Activated T-cell treated with anti-CD3 and anti-CD28 coated beads for 48 hours (primary cell): ENCODE measurements at places on chromosomes 2 and 18.

GRCh38 chr2:66239655-66240054 lies 195.3 kb upstream of the MEIS1 start:
- no peak for DNase-seq

DNA sequence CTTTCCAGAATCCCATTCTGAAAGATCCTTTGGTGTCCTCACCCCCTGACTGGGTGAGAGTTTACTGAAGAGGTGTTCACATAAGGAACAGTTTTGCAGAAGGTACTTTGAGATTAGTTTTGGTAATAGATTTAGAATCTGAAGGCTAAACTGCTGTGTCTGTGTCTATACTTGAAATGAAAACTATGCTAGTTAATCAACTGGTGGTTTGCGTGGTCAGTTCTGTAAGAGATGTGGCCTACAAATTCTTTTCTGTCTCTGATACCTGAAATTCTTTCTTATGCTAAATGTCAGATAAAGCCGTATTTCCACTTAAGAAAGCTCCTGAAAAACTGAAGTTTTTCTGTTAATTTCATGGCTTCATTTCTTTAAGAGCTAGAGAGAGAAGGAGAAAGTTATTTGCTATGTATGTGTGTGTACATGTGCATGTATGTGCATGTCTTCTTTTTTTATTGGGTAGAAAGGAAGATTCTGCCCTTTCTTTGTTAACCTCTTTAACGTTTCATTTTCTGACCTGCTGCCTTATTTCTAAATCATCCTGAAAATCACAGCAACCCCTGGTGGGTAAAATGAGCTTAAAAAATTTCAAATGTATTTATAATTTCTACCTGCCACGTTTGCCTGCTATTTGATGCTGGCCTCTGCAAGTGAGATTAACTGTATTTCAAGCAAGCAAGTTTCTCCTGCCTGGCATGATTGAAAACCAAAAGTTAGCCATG lies 552.0 kb upstream of the NRP2 start:
- no peak for DNase-seq

DNA sequence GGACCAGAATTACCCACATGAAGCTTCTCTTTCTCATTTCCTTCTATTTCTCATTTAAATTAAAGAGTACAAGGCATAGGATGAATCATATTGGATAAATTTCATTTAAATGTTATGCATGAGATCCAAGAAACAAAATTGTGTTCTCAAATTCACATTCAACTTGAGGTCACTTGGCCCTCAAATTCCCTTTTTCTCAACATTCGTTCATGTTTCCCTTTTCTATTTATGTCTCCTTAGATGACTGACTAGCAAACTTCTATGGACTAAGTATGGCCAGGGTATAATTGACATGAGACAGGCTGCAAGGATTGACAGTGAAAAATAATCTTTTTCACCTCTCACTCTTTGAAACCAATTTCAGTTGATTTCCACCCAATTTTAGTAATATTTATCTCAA lies 4.0 kb upstream of the LDLRAD4 start:
- DNase-seq: no peak

DNA sequence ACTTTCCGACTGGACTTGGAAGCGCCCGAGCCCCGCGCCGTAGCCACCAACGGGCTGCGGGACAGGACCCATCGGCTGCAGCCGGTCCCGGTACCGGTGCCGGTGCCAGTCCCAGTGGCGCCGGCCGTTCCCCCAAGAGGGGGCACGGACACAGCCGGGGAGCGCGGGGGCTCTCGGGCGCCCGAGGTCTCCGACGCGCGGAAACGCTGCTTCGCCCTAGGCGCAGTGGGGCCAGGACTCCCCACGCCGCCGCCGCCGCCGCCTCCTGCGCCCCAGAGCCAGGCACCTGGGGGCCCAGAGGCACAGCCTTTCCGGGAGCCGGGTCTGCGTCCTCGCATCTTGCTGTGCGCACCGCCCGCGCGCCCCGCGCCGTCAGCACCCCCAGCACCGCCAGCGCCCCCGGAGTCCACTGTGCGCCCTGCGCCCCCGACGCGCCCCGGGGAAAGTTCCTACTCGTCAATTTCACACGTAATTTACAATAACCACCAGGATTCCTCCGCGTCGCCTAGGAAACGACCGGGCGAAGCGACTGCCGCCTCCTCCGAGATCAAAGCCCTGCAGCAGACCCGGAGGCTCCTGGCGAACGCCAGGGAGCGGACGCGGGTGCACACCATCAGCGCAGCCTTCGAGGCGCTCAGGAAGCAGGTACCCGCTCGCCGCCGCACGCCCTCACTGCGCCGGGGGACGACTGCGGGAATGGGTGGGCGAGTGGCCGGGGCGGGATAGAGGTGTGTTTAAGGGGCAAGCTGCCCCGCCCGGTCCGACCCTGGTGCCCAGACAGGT lies 713 bp downstream of the ATOH8 start:
- DNase-seq: peak; percentile 15

GRCh38 chr2:111202266-111203040 lies 81.7 kb downstream of the BCL2L11 start:
- no peak for DNase-seq

DNA sequence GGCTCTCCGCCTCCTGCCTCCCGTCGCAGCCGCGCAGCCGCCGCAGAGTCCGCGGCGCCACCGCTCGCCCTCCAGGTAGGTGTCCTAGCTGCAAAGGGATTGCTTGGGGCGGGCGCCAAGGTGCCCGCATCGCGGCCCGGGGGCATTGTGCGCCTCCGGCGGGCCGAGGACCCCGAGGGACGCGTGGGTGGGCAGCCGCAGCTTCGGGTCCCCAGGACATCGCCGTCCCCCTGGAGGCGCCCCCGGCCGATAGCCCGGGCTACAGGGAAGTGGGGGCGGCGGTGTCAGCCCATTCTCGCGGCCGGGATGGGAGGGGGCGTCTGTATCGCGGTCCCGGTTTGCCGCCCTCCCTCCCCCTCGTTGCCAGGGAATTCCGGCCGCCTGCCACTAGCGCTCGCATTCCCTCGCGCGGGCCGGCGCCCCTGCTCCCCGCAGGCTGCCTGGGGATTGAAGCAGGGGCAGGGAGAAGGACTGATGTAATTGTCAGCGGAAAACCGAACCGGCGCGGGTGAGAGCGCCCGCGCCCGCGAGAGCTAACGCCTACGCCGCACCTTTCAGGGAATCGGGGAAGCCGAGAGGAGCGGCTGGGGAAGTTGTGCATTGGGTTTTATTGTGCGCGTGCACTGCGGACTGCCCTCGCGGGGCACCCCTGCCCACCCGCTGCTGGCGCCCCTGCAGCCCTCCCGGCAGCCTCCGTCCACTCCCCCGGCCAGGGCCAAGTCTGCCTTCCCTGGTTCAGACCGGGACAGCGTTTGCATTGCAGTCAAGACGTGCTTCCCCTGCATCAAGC lies 483 bp downstream of the OSBPL6 start:
- peak; percentile 10 for DNase-seq

DNA sequence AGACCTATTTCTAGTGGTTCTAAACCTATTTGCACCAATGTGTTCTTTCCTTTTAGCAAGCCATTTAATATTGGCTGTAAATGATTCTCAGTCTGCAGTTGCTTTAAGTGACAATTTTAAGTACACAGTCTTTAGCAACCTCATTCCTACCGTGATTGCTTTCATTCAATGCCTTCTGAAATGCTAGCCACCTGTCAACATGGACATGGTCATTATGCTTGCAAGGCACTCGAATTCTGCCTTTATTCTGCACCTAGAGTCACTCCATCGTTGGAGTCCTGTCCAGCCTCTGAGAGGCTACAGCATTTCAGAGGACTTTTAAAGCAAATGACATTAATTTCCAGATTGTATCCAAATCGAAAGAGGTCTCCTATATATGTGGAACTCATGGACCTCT lies 115.1 kb downstream of the IRS1 start:
- no peak for DNase-seq

GRCh38 chr2:36568516-36569246 lies 29.3 kb downstream of the FEZ2 start:
- no peak for DNase-seq

DNA sequence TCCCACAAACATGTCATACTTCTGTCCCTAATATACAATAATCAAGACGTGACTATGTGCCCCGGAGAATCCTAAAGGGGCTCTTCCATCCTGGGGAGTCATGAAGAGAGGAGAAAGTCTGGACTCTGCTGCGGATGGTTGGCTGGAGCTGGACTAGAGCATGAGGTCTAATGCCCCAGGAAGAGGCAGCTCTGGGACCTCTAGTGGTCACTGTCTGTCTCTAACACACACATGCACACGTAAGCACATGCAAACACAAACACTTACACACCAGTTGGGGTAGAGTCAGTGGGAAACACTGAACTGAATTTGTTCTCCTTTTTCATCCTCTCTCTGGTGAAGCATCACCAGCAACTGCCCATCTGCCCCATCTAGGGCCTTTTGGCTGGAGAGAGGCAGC lies 271.6 kb downstream of the TDRD15 start:
- no peak for DNase-seq

GRCh38 chr2:71700041-71700657 lies 246.8 kb downstream of the DYSF start:
- no peak for DNase-seq

DNA sequence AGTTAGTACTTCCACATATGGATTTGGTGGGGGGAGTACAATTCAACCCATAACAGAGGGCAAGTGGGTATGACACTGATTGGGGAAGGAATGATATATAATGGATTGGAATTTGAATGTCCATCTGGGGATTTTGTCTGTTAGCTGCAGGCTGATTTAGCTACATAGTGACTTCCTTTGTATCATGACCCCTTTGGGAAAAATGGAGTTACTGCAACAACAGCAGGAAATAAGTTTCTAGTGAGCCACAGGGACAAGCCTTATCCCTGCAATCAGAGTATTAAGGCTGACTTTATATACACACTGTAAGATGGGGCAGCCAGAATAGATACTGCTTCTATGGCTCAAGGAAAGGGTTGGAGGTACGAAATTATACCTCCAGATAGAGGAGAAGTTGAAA lies 404.4 kb upstream of the MEIS1 start:
- no peak for DNase-seq

DNA sequence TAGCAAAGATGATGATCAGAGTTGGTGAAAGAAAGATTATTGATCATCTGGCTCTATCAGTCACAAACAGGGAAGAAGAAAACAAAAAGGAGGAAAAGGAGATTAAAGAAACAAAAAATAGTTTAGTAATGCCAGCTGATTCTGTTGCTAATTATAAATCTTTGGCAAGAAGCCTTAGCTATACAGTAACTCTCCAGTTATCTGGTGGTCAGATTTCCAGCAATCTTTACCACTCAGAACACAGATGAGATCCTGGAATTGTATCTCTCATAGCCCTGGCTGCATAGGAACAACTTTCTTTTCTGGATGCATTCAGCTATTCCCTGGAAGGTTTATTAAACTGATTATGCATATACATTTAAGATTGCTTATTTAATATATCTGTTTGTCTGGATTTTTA lies 256.8 kb upstream of the ZEB2 start:
- DNase-seq: no peak

DNA sequence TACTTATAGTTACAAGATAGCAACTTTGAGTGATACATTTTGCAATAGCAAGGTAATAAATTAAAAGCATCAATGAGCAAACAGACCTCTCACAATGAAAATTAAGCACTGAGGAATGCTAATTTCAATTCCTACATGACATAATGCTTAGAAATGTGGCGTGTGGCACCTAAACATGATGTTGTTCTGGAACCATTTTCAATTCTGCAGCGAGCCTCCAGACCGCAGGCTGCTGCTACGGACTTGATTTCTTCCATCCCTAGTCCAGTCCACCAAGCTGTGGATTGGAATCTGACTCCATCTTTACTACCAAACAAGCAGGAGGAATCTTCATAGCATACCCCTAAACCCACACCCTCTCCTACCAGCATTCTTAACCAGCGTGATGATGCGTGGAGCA lies 58.7 kb upstream of the ZNF397 start:
- no peak for DNase-seq

DNA sequence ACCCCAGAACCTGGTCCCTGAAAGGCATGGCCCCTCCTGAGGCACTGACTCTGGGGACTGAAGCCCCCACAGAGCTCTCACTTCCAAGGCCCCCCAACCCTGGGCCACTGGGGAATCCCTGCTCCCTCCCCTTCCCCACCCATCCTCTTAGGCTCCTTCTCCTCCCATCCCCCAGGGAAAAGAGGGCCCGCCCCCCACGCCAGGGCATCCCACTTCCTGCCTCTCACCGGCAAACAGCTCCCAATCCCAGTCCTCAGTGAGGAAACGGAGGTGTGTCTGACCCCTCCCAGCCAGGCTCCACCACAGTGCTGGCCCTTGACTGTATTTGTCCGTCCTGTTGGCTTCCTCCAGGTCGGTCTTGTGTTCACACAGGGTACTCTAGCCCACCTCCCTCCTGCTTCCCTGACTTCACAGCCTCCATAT lies 35.0 kb upstream of the PTMA start:
- DNase-seq: no peak

GRCh38 chr18:35344736-35345459 lies 678 bp upstream of the ZNF24 start:
- no peak for DNase-seq

DNA sequence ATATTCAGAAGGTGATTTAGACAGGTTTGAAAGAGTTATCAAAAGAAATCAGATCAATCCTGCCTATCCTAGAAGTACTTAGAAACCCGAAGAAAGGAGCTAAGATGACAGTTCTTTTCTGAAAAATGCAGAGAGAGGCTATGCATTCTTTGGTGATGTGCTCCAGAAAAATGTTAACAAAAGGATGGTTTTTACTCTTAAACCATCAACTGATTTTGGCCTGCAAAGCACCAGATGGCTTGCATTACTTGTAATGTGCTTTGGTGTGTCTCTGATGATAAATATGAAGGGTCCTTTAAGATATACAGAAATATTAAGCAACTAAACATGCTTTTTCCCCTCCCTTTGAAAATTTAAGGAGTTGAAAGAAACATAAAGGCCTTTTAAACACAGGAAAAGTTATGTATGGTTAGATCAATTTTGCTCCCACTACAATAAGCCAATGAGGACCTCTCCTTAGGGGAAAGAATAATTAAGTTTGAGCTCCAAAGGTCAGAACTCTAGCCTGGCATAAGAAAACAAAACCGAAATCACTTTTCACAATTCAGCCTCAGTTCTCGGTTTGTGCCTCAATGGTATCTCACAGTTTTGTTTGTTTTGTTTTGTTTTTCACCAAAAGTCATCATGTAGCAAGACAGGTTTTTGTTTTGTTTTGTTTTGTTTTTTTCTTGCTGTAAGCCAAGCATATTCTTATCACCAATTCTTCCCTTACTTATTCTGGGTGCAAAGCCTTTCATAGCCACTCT lies 302.4 kb upstream of the NT5C1B start:
- DNase-seq: no peak

GRCh38 chr2:9975328-9975727 lies 23.8 kb downstream of the GRHL1 start:
- no peak for DNase-seq

DNA sequence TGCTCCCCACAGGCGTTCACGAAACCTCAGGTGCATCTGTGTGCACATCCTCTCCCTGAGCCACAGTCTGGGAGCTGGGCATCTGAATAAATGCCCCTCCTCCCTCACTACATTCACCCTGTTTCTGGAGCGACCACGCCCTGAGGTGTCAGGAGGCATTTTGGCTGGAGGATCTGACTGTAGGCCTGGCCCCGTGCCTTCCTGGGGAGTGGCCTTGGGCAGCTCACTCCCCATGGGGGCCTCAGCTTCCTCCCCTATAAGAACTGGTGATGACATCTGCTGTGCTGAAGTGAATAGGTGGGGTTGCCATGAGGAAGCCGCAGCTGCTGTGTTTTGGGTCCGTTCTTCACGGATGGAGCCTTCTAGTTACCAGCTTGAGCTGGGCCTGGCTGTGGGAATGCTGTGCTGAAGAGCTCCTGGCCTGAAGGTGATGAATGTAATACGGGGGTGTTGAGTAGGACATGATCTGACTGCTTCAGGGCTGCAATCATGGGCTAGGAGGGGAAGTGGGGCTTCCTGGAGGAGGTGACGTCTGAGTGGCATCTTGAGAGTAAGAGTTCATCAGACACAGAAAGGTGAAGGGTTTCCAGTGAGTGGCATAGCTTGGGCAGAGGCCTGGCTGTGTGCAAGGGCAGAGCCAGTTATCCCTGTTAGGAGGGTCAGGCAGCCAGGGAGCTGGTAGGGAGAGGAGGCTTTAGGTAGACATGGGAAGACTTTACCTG lies 58.2 kb downstream of the GLI2 start:
- no peak for DNase-seq
